ENCODE measurements at places on chromosomes 3 and 15.

DNA sequence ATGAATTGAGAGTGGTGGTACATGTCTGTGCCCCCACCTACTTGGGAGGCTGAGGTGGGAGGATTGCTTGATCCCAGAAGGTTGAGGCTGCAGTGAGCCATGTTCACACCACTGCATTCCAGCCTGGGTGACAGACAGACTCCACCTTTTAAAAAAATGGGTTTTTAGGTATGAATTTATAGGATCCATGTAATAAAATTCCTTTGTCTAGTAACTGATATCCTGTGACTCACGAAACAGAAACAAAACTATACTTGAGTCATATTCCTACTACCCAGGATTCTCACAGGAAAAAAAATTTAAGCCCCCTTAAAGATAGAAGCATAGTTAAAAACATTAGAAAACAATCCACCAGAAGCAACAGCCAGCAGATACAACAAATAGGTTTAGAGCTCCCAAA is 10.0 kb upstream of the CRTC3 start:
- no peak for DNase-seq

- DNase-seq, result no peak
Observed at GRCh38 chr3:104561324-104561723, 805.4 kb upstream of the ALCAM start.

- peak; percentile 94 for DNase-seq
Observed at GRCh38 chr3:154795582-154795981, 284.5 kb upstream of the MME start.

GRCh38 chr3:140258222-140258724 is 323.3 kb downstream of the CLSTN2 start:
- DNase-seq, result no peak

DNA sequence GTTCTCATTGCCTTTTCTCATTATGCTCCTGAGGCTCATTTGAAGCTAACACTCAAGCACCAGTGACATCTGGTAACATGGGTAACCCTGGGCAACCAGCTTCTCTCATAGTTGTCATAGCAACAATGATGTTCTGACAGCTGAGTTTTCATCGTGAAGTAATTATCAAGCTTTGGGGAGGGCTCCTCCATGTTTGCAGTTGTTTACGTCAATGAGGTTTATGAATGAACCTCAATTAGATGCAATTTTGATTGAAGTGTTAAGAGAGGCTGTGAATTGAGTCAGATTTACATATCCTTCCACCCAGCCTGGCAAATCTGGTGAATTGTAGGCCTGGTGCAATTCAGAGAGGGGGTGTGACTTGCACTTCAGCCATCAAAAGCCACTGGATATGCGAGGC is 119.3 kb upstream of the CHD2 start:
- no peak for DNase-seq

DNA sequence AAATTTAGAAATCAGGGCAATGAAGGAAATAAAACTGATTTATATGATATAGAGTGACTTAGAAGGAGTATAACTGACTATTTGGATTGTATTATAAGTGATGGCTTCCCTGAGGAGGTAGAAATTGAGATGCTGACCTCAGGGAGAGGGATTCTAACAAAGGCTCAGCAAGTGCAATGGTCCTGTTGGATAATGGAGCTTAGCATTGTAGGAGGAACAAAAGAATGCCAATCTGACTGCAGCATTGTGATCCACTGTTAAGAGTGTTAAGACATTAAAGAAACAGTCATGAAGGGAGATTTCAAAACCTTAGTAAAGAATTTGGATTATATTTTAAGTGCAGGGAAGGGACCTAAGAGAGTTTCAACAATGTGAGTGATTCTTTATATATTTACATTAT is 158.4 kb upstream of the NAALADL2 start:
- DNase-seq, result no peak

GRCh38 chr15:57223887-57224286 is 152.4 kb upstream of the CGNL1 start:
- no peak for DNase-seq

DNA sequence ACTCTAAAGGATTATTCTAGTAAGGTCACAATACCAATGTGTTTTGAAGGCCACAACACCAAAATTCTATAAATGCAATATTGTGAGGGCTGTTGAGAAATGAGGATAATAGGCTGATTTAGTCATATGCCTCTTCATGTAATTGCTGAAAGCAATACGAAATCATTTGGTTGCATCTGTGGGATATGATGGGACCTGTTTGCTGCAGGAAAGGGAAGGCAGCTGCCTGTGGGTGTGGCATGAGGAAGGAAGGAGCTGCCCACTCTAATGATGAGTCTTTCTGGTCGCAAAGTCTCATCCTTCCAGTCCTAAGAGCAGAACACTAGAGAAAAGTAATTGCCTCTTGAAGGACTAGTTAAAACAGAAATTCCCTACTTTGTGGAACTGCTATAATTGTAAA is 245.3 kb upstream of the ZPLD1 start:
- no peak for DNase-seq

DNA sequence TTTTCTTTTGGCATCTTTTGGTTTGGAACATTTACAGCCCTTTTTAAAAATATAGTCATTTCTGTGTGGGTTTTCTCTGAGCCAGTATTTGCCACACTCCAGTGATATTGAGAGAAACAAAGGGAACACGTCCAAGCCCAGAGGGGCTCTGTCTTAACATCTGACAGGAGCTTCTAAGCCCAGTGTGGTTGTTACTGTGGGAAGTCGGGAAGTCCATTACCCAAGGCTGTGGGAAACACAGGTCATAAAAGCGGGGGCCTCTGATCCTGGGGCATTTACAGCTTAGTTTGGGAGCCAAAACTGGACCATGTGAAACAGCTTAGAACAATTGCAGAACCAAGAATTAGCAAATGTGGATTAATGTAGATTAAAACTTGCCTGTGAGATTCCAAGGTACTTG is 123.0 kb downstream of the PTPRG start:
- DNase-seq, result no peak

GRCh38 chr3:183247011-183247589 is 6.0 kb upstream of the B3GNT5 start:
- DNase-seq, result peak; percentile 37

- DNase-seq, result no peak
Observed at GRCh38 chr3:115617591-115617990, 5.7 kb upstream of the GAP43 start.

GRCh38 chr15:88089024-88089620 is 167.4 kb downstream of the NTRK3 start:
- DNase-seq, result no peak

DNA sequence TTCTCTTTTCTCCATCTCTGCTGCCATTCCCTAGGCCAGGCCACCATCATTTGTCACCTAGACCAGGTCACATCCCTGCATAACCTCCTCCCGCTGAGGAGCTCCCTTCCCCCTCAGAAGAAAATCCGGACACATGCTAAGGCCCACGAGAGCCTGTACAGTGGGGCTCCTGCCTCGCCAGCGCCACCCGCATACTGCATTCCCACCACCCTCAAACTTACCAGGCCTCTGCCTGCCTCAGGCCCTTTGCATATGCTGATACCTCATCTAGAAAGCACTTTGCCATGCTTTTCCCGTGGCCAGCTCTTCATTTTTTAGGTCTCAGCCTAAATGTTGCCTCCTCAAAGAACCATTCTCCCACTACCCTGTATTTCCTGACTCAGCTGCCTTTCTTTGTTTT is 220.1 kb upstream of the CTDSPL start:
- no peak for DNase-seq

- DNase-seq, result no peak
Observed at GRCh38 chr3:115930168-115930567, 306.9 kb downstream of the GAP43 start.

DNA sequence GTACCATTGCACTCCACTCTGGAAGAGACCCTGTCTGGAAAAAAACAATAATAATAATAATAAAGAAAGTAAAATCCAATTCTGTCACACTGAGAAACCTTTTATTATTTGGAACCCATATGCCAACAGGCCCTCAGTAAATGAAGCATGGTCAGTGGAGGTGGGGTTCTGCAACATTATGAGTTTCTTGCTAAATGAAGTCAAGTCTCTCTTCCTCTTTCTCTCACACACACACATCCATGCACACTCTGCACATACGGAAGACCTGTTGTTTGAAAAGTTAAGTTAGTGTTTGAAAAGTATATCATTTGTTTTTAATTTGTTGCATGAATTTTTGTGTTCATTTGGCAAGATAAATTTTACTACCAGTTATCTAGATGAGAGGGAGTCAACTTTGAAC is 27.8 kb downstream of the GAP43 start:
- no peak for DNase-seq

- no peak for DNase-seq
Observed at GRCh38 chr3:144511346-144511745, 539.7 kb downstream of the DIPK2A start.

DNA sequence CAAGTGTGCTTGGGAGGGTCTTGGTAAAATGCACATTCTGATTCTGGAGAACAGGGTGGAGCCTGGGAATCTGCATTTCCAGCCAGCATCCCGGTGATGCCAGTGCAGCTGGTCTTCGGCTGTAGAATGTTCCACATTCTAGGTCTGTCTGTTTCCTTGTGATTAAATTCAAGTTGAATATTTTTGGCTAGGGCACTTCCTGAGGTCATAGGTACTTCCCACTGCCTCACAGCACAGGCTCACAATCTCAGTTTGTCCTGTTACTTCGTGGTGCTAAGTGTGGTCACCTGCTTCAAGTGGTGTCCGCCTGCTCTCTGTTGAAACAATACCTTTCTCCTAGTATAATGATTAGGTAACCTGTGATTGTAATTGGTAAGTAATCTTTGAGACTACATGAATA is 40.1 kb downstream of the FLNB start:
- peak; percentile 56 for DNase-seq

GRCh38 chr3:69343875-69344274 is 42.0 kb downstream of the FRMD4B start:
- DNase-seq, result no peak

DNA sequence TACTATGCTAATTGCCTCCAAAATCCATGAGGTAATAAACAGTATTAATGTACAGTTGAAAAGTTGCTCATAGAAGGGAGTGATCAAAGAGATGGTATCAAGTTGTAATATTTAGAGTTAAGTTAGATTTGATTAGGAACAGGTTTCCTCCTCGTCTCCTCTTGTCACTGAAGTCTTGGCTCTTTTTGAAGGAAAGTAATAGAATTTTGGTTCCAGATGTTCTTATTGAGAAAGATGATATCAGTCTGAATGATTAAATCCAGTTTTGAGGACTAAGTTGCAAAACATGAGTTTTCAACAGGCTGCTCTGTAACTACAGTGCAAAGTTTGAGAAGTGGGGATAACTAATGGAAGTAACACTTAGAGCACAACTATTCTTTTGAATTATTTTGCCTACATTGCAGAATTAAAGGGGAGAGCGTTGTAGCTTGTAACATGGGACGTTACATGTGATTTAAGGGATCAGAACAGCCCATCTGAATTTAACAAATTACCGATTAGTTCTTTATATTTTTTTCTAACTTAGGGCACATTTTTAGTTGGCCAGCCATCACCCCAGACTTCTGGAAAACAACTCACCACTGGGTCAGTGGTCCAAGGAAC is 48.3 kb downstream of the MAP6D1 start:
- DNase-seq, result no peak

DNA sequence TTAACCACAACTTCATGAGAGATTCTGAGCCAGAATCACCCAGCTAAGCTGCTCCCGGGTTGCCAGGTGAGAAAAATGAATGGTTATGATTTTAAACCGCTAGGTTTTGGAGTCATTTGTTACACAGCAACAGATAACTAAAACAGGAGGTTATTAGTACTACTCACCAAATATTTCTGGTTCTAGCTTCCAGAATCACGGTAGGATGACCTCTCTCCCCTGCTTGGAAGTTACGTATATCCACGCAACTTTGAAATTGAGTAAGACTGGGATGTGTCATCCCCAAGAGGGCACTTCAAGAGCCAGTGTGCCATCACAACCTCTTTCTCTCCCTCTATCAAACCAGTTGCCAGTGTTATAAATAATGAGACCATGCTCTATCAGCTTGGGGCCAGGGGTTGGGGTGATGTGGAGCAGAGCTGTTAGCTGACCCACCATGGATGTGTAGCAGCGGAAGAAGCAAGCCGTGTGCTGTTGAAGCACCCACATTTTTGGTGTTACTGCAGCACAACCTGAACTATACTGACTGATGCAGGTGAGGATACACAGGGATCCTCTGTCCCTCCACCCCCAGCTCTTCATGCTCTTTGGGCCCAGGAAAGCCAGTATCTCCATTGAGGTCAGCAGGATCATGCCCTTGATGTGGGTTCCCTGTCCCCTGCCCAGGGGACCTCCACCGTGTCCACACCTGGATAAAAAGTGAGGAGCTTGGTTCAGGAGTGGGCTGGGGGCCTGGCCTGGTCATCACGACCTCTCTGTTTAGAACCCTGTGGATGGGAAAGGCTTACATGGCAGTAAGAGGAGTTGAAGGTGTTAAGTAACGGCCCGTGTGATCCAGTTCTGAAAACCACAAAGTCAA is 19.4 kb upstream of the ALDH1A3 start:
- no peak for DNase-seq

GRCh38 chr3:56987238-56987895 is 73.1 kb upstream of the SPATA12 start:
- no peak for DNase-seq

DNA sequence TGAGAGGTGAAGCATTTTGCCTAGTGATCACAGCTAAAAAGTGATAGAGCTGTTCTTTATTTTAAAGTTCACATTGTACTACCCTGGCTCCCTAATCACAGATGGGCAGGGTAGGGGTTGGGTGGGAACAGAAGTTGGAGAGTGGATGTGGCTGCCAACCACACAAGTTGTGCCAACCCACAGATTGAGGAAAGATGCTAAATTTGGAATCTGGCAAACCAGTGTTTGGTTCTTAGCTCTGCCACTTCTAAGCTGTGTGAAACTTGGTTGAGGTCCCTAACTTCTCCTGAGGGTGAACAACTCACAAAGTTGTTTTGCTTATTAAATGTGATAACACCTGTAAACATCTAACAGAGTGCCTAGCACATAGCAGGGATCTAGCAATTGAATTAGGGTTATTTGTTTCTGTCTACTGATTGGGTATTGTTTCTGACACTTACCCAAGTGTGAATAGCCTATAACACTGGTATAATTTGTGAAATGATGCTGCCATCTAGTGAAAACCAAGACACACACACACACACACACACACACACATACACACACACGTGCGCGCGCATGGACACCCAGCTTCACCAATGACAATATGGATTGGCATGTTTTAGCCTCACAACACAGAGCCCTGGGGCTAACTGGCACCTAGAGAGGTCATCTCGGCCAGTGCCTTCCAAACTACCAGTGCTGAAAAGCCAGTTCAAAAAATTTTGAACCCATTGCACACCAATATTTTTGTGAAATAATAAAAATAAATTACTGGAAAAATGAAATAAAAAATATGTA is 25.3 kb downstream of the ADGRG7 start:
- DNase-seq, result no peak

Measured in RCC 7860 (cell line).